Activated T-cell treated with anti-CD3 and anti-CD28 coated beads for 1 hour (primary cell): ENCODE measurements at places on chromosomes 6 and 20.

DNA sequence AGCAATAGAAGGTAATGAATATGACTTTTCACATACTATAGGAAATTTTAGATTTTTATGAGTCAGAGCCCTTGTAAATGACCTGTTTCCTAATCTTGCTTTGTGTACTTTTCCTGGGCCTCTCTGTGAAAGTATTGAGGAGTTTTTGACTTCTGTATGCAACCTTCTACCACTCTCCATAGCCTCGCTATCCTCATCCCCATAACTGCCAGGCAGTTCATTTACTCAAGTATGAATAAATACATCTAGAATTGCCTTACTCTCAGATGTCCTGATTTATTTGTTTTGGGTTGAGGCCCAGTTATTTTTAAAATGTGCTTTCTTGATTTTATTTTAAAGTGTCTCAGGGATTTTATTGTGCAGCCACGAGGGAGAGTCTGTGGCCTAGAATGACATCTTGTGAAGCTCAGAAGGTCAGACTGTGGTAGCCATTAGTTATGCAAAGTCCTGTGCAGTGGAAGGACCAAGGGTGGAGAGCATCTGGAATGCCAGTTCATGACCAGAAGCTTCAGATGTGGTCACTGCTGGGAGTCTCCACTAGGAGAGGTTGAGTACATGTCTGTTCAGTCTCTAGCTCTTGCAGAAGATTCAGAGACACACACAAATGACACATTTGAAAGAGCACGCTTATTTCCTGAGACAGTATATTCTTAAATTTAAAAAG lies 346.2 kb upstream of the IMPG1 start:
- DNase-seq = no peak

DNA sequence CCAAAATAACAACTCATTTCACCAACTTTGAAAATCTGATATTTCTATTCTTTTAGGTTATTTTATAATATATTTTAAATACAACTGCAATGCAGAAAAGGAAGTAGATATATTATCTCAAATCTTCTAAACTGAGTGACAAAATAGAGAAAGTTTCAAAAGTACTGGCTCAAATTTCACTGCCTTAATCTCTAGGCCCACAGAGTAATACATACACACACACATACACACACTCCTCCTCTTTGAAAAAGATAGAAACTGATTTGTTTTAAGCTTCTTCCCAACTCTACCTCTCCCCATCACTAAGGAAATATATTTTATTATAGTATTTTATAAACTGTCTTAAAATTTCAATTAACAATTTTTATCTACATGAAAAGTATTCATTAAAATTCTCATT lies 36.2 kb downstream of the ARHGAP18 start:
- DNase-seq = no peak

DNA sequence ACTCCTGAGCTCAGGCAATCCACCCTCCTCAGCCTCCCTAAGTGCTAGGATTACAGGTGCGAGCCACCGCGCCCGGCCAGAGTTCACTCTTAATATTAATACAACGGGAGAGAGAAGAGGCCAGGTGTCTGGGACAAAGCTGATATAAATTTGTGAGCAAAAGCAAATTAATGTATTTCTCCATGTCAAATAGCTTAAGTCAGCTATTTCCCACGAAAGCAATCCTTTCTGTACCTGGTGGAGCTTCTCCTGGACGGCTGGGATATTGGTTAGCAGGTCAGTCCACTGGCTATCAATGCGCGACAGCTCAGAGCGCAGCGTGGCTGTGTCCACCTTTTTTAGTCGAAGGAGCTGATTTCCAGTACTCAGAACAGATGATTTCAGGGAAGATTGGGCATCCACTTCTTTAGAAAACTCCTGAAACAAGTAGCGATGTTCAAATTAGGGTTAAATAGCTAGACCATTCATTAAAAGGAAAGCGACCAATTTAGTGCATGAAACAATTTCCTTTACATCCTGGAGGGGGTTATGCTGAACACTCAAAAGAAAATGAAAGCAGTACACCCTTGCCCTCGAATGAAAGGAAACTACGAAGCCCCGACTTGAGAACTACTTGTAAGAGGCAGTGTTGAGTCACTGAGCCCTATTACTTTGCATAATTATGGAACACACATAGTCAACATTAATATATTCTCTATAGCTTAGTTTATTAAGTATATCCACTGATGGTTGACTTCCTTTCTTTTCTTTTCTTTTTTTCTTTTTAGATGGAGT lies 403.4 kb downstream of the SYNE1 start:
- DNase-seq = no peak

DNA sequence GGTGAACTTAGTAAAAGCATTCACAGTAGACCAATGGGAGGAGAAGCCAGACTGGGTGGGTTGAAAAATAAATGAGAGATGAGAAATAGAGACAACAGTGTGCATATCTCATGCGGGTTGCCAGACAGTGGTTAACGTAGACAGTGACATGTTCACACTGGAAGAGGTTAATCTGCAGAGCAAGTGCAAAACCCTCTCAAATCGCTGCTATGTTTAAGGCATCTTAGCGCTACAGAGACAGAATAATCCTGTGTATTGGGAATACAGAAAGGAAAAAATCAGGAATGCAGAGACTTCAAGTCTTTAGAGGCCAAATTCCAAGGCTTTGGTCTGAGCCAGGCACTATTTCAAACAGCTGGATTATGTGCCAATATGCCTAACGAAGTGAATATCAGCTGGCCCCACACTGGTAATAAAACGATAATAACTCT lies 107.1 kb downstream of the TSHZ2 start:
- DNase-seq = no peak

DNA sequence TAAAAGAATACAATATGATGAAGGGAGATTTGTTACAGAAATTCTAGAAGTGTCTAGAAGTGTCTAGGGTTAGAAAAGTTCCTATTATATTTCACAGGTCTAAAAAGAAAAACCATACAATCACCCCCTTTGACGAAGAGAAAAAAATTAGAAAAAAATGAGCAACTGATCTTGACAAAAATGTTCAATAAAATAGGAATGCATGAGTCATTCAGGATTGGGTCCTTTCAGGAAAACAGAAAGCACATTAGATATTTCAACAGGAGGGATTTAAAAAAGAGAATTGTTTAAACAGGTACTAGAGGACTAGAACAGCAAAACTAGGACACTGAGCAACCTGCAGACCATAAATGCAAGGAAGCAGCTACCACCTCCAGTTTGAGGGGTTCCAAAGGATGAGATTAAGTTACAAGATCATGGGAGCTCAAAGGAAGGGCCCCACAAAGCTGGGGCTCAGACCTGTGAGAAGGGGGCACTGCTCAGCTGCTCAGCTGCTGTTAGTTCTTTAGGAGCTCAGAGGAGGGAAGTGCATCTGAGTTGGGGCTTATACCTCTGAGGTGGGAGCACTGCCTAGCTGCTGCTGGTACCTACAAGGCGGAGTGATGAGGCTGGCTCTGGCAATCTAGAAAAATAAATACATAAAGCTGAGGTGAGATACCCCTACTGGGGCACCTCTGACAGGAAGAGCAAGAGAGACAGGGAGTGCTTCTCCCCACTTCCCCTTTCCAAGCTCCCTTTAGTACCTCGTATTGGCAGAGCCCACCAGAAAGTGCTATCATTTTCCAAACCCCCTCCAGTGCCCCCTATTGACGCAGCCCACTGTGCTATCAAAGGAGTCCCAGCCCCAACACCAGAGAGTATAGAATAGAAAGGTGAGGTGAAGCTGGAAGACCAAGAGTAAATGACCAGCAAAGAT lies 27.1 kb upstream of the BEND6 start:
- no peak for DNase-seq

GRCh38 chr6:10418862-10419748 lies 4.2 kb upstream of the TFAP2A start:
- DNase-seq = no peak

DNA sequence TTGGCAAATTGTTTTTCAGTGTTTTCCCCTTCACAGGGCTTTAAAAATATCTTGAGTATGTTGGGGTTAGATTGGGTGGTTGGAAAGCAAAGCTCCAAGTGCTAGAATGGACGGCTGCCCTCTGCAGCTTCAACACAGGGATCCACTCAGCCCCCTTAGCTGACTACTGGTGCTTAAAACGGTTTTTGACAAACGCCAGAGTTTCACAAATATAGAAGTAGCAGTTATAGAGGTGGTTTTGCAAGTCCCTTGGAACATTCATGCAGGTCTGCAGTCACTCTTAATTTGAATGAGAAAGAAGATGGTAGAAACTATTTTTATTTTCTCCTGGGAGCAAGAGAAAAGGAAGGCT lies 175.9 kb downstream of the ARID1B start:
- DNase-seq = no peak

DNA sequence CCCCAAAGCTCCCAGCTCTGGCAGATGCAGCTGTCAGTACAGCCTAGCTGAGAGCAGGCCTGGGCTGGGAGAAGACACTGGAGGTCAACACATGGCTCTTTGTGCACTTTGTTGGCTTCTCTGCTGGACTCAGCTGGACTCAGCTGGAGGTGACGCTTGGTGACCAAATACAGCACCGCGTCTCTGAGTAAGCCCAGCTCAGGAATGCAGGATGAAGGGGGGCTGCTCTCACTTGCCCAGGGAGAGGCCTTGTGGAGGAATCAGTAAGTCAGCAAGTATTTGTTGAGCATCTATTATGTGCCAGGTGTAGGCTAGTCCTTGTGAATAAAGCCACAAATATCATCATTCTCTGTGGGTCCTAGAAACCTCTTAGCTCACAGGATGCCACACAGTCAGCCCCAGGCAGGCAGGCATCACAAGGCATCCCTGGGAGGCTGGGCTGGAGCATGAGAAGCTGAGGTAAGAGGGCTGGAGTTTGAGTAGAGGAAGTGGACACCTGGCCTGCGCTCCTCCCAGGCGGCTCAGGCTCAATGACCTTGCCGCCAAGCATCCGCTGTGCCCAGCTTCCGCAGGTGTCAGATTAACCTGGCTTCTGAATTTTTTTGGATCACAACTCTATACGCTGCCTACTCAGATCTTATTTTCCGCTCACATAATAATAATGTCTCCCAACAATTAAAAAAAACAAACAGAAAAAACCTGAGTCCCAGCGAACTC lies 95.4 kb downstream of the TMEM170B start:
- no peak for DNase-seq

DNA sequence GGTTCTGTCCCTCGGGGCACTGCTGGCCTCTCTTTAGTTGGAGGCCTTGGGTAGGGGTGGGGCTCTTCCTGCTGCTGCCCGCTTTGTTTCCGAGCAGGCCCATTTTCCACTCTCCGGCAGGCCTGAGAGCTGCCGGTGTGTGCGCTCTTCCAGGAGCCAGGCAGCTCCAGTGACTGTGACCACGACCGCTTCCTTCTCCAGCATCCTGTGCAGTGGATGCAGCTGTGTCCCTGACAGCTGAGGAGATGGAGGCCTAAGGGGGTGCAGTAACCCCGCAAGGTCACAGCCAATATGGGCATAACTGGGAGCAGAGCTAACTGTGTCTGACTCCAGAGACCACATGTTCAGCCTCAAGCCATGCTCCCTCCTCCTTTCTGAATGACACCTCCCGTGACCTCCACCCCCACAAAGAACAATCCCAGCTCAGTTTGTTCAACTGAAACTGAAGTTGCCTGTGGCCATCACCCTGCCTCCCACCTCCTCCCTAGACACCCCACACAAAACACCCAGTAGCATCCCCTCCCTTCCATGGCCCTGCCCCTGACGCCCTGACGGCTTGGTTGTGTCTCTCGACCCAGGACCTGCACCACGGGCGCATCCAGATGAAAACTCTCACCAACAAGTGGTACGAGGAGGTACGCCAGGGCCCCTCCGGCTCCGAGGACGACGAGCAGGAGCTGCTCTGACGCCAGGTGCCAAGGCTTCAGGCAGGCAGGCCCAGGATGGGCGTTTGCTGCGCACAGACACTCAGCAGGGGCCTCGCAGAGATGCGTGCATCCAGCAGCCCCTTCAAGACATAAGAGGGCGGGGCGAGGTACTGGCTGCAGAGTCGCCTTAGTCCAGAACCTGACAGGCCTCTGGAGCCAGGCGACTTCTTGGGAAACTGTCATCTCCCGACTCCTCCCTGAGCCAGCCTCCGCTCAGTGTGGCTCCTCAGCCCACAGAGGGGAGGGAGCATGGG lies 27.8 kb downstream of the SPATA2 start:
- no peak for DNase-seq

DNA sequence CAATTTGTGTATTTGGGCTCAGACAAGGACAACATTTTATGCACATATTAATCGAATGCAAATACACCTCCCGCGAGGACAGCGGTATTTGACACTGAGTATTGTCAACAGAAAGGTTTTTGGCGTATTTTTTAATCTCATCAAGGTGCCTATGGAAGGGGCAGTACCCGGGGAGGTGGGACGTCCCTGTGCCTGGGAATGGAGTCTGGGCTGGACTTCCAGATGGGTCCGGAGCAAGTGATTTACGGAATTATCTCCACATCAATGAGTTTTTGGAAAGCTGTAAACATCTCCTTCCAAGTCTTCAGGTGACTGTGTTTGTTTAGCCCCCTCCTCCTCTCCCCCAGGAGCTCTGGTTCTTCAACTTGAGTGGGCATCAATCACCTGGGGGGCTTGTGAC lies 39.8 kb downstream of the PRR18 start:
- DNase-seq = no peak
